ENCODE measurements at places on chromosomes 2 and 18.

DNA sequence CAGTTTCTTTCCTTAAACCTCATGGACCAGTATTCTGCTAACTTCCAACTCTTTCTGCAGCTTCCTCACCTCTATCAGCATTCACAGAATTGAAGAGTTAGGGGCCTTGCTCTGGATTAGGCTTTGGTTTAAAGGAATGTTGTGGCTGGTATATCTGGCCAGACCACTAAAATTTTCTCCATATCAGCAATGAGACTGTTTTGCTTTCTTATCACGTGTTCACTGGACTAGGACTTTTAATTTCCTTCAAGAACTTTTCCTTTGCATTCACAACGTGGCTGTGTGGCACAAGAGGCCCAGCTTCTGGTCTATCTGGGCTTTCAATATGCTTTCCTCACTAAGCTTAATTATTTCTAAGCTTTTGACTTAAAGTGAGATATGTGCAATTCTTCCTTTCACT, 33.4 kb downstream of the SP3 start:
- DNase-seq: no peak

DNA sequence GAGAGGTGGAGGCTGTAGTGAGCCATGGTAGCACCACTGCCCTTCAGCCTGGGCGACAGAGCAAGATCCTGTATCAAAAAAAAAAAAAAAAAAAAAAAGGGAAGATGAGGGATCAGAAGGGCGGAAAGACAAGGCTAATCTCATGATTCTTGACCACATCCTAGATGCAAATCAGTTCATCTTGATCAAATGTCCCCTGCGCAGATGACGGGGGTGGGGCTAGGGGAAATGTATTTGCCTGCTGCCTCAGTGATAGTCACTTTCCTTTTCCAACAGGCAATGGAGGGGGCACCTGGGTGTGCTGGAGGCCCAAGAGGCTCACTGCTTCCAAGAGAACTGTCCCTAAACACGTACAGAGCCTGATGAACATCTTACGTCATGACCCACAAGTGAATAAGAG, 3.7 kb upstream of the EMILIN2 start:
- DNase-seq: no peak

GRCh38 chr2:221156062-221156734, 415.9 kb downstream of the EPHA4 start:
- DNase-seq: no peak

DNA sequence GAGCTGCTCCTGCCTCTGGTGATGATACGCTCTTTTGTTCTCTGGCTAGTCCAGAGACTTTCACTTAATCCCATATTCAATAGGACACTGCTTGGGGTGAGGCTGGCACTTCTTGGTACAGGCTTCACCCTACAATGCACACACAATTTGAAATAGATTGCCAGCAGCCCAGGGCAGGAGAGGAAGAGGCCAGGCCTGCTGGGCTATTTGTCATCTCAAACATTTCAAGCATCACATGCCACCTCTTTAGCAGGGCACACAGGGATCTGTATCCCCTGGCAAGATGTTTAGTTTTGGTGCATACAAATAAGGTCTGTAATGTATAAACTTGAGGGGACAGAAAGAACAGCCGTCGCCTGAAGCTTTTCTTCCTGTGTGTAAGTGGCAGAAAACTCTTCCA, 120.4 kb downstream of the CHST9 start:
- no peak for DNase-seq

- DNase-seq: no peak
Observed at GRCh38 chr18:69538849-69539248, 138.2 kb downstream of the DOK6 start.

All from iris pigment epithelial cell (primary cell).